ENCODE measurements at places on chromosomes 11 and 22. TPM values are rescaled to one million over a fixed set of nuclear protein-coding genes. Genes with fewer than 3 reads are reported as not detected.
A peak's percentile ranks its signal among the peaks of the same experiment; 100 is the strongest.

- DNase-seq: no peak
These were observed 454.6 kb downstream of the MIAT start for GRCh38 chr22:27111796-27112672.

DNA sequence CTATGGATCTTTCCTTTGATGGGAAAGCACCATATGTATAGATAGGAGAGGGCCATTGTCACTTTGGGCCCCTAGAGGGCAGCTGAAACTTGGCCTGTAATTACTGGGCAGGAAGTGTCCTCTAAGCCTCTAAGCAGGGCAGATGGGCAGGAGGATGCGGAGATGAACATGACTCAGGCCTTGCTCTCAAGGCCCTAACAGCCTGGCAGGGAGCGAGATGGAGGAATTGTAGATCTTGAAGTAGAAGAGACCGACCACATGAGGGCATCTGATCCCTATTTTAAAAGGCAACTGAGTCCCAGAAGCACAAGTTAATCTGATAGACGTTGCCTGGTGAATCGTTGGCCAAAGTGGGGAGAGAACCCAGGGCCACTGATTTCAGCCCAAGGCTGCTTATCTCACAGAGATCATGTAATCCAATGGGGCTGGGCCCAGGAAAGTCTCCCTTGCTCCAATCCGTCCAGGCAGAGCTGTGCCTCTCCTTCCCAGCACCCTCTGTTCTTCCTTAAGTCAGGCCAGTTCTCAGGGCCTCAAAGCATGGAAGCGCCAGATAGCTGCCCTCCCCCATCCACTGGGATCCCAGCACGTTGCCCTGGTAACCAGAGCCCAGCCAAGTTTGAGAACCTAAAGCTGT is 2.5 kb upstream of the SEPTIN3 start:
- peak; percentile 59 for DNase-seq

GRCh38 chr11:45322111-45322705 is 36.1 kb upstream of the SYT13 start:
- no peak for DNase-seq

GRCh38 chr11:19281041-19281440 is 40.3 kb upstream of the E2F8 start:
- DNase-seq: no peak

UVRAG gene
- 46.1 TPM for total RNA-seq

- DNase-seq: no peak
These were observed 1.1 kb downstream of the LHFPL7 start for GRCh38 chr22:24945430-24945829.

DNA sequence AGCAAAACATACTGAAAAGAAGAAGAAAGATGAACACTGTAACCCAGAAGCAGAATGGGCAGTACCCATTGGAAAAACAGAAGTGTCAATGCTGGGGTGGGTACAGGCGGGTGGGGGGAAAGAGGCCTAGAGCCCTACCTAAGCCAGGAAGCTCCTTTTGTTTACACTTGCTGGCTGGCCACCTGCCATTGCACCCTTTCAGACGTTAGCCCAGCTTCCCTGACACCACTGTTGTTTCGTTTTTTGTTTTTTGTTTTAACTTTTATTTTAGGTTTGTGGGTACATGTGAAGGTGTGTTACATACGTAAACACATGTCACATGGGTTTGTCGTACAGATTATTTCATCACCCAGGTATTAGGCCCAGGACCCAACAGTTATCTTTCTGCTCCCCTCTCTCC is 55.4 kb downstream of the PLEKHA7 start:
- DNase-seq: no peak

DNA sequence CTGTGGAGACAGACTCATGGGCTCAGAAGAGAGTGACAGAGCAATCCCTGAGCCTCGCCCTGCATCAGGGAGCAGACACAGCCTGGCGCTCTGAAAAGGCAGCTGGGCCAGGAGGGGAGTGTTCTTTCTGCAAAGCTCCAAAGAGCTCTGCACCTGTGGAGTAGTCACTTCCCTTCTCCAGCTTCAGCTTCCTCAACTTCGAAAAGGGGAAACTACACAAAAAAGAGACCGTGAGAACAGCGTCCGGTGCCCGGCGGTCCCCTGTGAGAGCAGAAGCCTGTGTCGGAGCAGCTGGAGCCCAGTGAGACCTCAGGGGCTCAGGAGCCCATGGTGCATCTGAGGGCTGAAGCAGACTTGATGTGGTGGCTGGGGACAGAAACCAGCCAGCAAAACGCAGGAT is 35.1 kb downstream of the TP53I11 start:
- no peak for DNase-seq

All from naive thymus-derived CD4-positive, alpha-beta T cell (primary cell).